ENCODE measurements at places on chromosomes 12 and 14.

DNA sequence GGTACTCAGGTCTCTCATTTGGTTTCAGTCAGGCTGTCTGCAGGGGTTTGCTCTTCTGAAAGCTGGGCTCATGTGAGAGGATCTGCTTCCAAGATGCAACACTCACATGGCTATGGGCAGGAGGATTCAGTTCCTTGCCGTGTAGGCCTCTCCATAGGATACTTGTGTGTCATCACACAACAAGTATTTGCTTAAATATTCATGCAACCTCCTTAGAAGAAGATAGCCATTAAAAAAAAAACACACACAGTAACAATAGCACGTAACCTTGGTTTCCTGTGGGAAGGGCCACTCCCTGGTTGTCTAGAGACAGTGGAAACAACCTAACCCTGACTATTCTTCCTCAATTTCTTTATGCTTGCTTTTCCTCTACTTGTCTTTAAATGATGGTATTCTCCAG, 31.8 kb upstream of the CLEC4E start:
- no peak for DNase-seq

DNA sequence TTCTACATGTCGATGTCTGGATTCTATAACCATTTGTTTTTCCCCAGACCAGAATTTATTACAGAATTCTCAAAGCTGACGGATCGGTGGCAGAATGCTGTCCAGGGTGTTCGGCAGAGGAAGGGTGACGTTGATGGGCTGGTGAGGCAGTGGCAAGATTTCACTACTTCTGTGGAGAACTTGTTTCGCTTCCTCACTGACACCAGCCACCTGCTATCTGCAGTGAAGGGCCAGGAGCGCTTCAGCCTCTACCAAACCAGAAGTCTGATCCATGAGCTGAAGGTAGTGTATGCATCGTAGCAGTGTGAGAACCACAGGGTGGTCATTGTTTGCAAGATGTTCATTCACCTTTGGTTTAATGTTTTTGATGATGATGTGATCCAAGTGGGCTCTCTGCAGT, 124.0 kb downstream of the ESR2 start:
- DNase-seq, result no peak

DNA sequence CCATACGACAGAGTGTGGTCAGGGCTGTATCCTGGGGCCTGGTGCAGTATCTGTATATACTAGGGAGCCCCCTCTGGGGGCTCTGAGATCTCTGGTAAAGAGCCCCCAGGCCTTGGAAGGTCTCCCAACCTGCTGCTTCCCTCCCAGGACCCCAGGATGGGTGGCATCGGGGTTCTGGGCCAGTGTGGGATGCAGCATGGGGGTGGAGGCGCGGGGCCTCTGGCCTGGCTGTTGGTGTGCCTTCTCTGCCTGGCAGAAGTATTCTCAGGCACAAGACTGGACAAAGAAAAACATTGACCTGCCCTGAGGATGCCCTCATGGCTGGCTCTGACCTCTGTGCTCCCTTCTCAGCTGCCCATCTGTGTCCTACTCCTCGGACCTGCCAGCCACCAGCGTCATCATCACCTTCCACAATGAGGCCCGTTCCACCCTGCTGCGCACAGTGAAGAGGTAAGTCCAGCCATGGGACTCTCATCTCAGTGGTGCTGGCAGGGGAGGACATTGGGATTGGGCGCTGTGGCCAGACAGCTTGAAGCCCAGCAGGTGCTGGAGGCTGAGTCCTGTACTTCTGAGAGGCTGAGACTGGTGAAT, 64.5 kb downstream of the GALNT16 start:
- DNase-seq, result no peak

DNA sequence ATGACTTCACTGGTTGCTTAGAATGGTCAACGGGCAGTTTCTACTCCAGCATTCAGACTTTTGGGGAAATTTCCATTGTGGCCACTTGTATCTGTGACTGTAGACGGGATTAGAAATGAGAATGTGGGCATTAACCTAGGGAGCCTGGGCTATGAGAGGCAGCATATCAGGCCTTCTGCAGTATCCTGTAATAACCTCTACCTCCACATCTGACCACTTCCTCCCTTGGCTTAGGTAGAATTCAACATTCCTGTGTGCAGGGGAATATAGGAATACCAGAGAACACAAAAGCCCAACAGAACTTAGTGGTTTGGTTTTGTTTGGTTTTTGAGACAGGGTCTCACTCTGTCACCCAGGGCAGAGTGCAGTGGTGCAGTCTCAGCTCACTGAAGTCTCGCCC, 76.4 kb upstream of the HOXC13 start:
- no peak for DNase-seq

- no peak for DNase-seq
These were observed 444.9 kb upstream of the FOXG1 start for GRCh38 chr14:28321475-28322244.

- DNase-seq, result no peak
These were observed 13.9 kb downstream of the DNM1L start for GRCh38 chr12:32693036-32693435.

DNA sequence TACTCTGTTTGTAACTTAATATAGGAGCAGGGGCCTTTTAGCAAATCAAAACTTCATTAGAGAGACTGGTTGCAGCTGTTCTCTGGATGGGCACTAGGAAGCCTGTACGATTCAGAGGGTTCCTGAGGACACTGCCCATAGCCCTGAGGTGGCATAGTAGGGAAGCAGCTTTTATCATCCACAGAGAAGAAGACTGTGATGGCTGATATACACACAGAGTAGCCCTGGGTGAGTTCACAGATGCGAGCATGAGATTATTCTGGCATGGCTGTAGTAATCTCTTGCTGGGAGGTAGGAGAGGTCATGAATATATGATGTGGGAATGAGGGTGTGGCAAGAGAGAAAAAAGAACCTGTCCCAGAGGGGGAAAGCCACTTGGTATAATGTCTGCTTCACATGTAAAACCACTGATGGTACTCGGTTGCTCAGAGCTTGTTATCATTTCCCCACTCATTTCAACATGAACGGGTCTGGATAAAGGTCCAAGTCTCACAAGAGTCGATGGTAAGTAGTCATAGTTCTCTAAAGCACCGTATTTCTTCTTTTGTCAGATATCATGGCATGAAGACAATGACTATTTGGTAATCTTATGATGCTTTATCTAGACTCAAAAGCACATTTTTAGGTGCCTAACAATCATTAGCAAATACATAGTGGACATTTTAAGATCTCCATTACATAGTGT, 52.0 kb downstream of the PEBP1 start:
- DNase-seq, result peak; percentile 34

GRCh38 chr12:57460468-57460784, 841 bp downstream of the GLI1 start:
- DNase-seq, result no peak

- no peak for DNase-seq
These were observed 111.2 kb downstream of the LRIG3 start for GRCh38 chr12:58809064-58809607.

DNA sequence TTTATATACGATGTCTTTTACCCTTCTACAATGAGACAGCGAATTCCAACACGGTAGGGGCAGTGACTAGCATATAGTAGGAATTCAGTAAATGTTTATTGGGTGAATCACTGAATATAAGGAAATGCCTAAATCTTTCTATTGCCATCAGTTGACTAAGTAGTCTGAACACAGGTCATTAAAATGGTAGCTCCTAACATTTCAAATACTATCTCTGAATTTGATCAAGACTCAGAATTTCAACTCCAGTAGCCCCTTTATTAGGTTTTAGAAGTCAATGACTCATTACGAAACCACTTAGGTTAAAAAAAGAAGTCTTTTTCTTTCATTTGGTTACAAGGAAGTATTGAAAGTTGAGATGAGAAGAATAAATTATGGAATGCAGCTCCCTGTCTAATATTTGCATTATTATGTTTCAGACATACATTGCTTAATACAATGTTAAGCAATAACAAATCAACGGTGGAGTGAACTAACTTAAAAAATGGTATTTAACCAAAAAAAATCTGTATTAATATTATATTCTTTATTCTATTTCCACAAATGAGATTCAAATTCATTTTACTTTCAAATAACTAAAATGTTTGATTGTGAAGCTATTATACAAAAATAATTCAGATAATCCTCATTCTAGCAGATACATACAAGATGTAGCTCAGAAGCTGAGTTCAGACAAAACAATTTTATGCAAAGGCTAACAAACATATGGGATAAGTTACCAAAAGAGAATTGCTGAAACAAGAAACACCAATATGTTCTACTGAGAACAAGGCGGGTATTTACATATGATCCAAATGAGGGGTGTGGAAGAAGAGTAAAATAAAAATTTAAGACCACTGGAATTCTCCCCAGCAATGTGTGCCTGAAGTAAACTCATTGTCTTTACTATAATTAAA, 302.7 kb downstream of the CEP128 start:
- no peak for DNase-seq

DNA sequence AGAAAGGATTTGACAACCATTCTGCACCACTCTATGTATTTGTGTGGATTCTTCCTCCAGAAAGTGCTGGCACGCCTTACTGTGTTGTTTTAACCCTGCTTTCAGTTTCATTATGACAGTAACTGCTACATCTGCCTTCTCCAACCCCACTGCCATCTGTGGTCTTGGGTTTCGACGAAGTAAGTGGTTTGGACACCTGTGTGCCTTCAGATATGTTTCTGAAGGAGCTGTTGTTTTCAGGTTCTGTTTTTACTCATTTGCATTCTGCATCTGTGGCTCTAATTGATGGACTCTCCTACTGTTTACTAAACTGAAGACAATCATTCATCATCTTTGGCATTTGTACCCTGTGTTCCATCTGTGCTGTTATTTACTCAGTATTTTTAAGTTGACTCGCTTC, 4.1 kb downstream of the TSHR start:
- peak; percentile 18 for DNase-seq

- no peak for DNase-seq
These were observed 395 bp upstream of the GNB3 start for GRCh38 chr12:6840330-6840729.

GRCh38 chr12:97061171-97061570, 154.1 kb downstream of the NEDD1 start:
- no peak for DNase-seq

DNA sequence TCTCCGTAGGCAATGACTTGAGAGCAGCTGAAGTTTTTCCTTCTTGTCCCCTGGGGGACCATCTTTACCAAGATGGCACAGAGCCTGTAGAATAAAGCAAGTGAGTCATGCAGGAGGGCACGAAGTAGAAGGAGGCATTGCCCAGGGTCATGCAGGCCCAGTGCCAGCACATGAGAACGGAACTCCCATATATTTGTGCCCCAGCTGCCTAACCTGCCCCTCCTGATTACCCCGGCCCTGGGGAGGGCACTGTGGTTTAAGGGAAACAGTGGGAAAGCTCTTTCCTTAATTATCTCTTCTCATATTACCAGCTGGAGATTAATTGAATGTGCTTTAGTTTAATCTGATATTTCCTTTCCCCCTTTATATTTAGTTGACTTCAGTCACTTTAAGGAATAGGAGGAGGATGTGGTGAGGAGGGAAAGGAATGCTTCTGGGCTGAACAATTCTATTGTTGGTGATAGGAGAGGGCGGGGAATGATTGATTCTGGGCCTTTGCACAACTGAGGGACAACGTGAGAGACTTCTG, 51.9 kb downstream of the RASSF8 start:
- DNase-seq, result no peak

DNA sequence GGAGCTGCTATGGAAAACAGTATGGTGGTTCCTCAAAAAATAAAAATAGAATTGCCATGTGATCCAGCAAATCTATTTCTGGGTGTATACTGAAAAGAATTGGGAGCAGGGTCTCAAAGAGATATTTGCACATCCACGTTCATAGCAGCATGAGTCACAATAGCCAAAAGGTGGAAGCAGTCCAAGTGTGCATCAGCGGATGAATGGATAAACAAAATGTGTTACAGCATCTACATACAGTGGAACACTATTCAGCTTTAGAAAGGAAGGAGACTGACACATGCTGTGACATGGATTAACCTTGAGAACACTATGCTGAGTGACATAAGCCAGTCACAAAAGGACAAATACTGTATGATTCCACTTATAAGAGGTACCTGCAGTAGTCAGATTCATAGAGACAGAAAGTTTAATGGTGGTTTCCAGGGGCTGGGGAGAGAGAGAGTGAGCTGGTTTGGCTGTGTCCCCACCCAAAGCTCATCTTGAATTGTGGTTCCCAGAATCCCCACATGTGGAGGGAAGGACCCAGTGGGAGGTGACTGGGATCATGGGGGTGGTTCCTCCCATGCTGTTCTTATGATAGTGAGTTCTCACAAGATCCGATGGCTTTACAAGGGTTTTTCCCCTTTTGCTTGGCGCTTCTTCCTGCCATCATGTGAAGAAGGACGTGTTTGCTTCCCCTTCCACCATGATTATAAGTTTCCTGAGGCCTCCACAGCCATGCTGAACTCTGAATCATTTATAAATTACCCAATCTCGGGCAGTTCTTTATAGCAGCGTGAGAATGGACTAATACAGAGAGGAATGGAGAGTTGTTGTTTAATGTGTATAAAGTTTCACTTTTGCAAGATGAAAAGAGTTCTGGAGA, 17.6 kb upstream of the TBC1D30 start:
- DNase-seq, result no peak

- no peak for DNase-seq
These were observed 4.7 kb downstream of the TDRD9 start for GRCh38 chr14:103932791-103933490.

GRCh38 chr14:75661499-75661814, 411 bp downstream of the TTLL5 start:
- peak; percentile 61 for DNase-seq

- no peak for DNase-seq
These were observed 177.6 kb downstream of the PDZRN4 start for GRCh38 chr12:41365653-41366171.

GRCh38 chr14:23589606-23590005, 11.0 kb upstream of the JPH4 start:
- DNase-seq, result no peak

- no peak for DNase-seq
These were observed 291.8 kb downstream of the TMEM121 start for GRCh38 chr14:105817971-105818711.

DNA sequence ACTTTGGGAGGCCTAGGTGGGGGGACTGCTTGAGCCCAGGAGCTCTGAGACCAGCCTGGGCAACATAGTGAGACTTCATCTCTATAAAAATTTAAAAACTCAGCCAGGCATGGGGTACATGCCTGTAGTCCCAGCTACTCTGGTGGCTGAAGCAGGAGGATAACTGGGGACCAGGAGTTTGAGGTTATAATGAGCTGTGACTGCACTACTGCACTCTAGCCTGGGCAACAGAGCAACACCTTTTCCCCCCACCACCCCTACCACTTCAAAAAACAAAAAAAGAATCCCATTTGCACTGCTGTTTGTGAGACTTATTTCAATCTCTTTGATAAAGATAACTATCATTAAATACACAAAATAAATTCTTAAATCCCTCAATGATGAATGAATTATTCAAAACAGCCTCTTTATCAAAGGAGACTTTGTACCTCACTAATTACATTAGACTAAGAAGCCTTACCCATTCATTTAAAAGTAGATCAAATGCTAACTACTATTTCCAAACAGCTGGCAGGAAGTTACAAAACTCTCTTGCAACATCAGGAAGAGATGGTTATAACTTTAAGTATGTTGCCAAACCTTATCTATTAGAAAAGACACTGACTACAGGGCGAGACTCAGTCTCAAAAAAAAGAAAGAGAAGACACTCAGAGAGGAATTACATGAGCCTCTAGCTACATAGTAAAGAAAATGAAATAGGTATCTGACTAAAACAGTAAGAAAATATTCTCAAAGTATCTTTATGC, 14.7 kb downstream of the BLTP3B start:
- DNase-seq, result no peak

GRCh38 chr12:82740129-82741000, 53.7 kb downstream of the TMTC2 start:
- DNase-seq, result no peak

- no peak for DNase-seq
These were observed 87.9 kb upstream of the AEBP2 start for GRCh38 chr12:19351346-19351745.
